ENCODE measurements at places on chromosomes 3 and 15. TPM values are rescaled to one million over a fixed set of nuclear protein-coding genes. Genes with fewer than 3 reads are reported as not detected.

Gene COL6A5
- total RNA-seq: not detected

Gene PARP15
- 0.57 TPM for total RNA-seq

Gene NMD3
- total RNA-seq: 93.6 TPM

Gene TRPM1
- 0.27 TPM for total RNA-seq

Gene DPPA2
- total RNA-seq: not detected

Gene MYO5C
- 11.7 TPM for total RNA-seq

Gene MKRN2OS
- not detected for total RNA-seq

Gene ACTRT3
- 5.6 TPM for total RNA-seq

Gene BNC1
- 12.8 TPM for total RNA-seq

Gene CIB1
- 30.6 TPM for total RNA-seq

Gene MITF
- total RNA-seq: 4.0 TPM

Gene PLSCR4
- 129 TPM for total RNA-seq

Gene ALDH1A2
- total RNA-seq: 2.3 TPM

Gene DTX3L
- 29.9 TPM for total RNA-seq

Gene SV2B
- total RNA-seq: not detected

Gene CCDC33
- not detected for total RNA-seq

Gene PLSCR2
- not detected for total RNA-seq

Gene CTDSPL
- total RNA-seq: 53.0 TPM

Gene ZNF639
- total RNA-seq: 68.1 TPM

Gene KLHL40
- under 0.01 TPM for total RNA-seq

Gene SAXO2
- 0.40 TPM for total RNA-seq

Gene ICE2
- 71.9 TPM for total RNA-seq

Gene GASK1A
- total RNA-seq: not detected

Gene CPN2
- not detected for total RNA-seq

Gene CTXN2
- total RNA-seq: not detected

Gene P2RY14
- total RNA-seq: not detected

Gene LMAN1L
- under 0.01 TPM for total RNA-seq

Gene NEDD4
- 64.2 TPM for total RNA-seq

Gene AHSG
- total RNA-seq: not detected

Gene CORO2B
- 3.7 TPM for total RNA-seq
